ENCODE measurements at places on chromosomes 13 and 19. TPM values are rescaled to one million over a fixed set of nuclear protein-coding genes. Genes with fewer than 3 reads are reported as not detected.

ZNF302 gene
- total RNA-seq, result 26.4 TPM

LMTK3 gene
- 10.6 TPM for total RNA-seq

ZNF610 gene
- total RNA-seq, result not detected

LILRA1 gene
- not detected for total RNA-seq

LRRC8E gene
- total RNA-seq, result 5.0 TPM

DIAPH3 gene
- 15.4 TPM for total RNA-seq

SSC5D gene
- total RNA-seq, result 13.0 TPM

- no peak for DNase-seq
Measured at GRCh38 chr13:75985132-75985531, 349.0 kb downstream of the LMO7 start.

GRCh38 chr13:64471916-64472315 is 2758.2 kb downstream of the PCDH9 start:
- peak; percentile 20 for DNase-seq

DNA sequence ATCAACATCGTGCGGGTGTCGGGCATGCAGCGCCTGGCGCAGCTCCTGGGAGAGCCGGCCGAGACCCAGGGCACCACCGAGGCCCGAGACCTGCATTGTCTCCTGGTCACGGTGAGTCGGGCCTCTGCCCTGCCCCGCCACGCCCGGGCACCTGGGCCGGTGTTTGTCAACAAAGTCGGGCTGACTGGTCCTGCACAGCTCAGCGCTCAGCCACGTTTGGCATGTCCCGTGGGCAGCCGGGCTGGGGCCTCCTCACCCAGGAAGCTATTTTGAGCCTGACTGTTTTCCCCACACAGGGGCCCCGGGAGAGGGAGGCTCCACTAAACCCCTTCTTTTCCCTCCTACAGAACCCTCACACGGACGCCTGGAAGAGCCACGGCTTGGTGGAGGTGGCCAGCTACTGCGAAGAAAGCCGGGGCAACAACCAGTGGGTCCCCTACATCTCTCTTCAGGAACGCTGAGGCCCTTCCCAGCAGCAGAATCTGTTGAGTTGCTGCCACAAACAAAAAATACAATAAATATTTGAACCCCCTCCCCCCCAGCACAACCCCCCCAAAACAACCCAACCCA is 1.3 kb downstream of the GADD45B start:
- no peak for DNase-seq

DNA sequence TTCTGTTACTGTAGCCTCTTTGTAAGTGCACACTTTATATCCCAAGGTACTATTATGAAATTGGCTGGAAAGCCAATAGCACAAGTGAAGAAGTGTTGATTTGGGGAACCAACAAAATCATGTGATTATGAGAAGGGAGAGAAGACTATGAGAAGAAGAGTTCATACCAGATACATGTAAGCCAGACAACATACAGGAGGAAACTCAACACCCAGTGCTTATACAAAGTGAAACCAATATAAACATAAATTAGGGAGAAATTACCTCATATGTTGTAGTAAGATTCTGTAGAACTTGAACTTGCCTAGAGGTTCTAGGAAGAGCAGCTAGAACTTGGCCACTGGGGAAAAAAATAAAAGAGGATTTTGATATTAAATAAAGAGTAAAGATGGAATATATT is 17.4 kb downstream of the CPB2 start:
- DNase-seq, result no peak

DNA sequence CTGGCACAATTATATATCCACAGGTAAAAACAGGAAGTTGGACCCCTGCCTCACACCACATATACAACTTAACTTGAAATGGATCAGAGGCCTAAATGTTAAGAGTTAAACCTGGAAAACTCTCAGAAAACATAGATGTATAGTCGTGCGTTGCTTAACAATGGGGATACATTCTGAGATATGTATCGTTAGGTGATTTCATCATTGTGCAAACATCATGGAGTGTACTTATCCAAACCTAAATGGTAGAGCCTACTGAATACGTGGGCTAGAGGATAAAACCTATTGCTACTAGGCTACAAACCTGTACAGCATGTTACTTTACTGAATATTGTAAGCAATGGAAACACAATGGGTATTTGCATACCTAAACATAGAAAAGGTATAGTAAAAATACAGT is 14.8 kb upstream of the CALM3 start:
- DNase-seq, result no peak

DNA sequence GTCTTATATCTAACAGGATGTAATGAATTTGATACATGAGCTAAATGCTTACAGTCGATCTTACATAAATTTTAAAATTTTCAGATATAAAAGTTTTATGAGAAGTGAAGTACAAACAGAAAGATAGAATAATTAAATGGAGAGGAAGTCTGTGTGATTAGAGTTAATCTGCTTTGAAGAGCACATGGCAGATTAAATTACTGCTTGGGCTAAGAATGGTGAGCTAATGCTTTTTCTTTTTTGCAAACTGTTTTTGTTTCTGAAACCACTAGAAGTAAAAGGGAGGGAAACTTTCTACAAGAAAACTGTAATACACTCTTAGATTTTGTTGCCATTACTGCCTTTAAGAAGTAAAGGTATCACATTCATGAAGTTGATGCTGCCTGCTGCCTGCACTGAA is 96.3 kb upstream of the SPRY2 start:
- no peak for DNase-seq

GRCh38 chr13:94702181-94703041 is 9.9 kb downstream of the SOX21 start:
- no peak for DNase-seq

- DNase-seq, result no peak
Measured at GRCh38 chr13:36885901-36886300, 34.1 kb downstream of the SMAD9 start.

DNA sequence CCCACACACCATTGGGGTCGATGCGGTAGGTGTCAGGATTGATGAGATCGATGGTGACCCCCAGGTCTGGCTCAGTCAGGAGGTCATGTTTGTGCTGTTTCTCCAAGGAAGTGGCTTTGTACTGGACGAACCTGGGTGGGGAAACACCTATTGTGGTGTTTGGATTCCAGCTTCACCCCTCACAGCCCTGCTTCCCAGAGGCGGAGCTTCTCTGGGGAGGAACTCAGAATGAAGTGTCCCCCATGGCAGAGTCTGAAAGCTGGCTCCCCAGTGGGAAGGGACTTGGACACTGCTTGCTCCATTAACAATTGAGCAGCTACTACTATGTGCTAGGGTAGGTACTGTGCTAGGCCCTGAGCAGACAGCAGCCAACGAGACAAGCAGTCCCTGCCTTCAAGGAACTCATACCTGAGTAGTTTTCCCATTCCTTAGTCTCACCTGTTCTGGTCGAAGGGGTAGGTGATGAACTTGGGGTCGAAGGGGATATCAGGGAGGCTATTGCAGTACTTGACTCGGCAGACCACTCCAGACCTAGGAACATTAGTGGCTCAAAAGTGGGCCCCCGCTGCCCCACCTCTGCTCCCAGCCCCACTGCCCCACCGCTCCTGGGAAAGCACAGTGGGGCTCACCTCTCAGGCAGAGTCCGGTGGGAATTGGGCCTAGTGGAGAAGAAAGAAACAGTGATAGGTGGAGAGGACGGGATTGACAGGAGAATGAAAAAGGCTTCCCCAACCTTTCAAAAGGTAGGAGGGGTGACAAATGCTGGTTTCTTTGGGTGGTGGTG is 1.1 kb downstream of the PAF1 start:
- DNase-seq, result no peak
